ENCODE measurements at places on chromosomes 2 and 18. TPM values are rescaled to one million over a fixed set of nuclear protein-coding genes. Genes with fewer than 3 reads are reported as not detected.

DNA sequence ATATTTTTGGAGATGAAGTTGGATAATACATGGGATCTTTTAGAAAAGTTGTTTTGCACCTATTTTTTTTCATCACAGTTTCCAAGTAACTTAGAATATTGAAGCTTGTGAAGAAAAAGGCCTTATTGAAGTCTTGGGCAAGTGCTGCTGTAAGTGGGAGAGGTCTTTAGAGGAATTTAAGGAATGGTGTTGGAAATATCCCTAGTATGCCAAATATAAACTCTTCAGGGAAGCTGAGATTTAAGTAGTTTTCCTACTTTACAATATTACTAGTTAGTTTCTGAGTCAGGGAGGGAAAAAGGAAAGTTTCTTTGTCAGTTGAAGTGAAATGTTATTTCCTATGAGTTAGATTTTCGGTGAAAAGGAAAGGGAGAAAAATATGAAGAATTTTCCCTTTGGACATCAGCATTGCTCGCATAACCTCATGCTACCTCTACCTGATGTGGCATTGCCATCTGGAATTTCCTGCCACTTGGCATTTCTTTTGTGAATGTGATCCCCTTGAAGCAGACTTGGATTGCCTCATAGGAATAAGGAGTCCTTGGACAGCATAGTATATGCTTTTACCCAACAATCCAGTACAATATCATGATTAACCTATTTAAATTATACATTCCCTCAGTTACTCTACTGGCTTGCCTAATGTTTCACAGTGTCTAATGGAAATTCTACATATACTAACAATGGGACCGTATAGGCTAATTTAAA lies 12.1 kb downstream of the PLEKHH2 start:
- H3K4me1 ChIP-seq = peaks cover 5% of the 10 kb centered on the region
- H3K36me3 ChIP-seq = no peaks in the 10 kb centered on the region
- peak; percentile 69 for DNase-seq
- no peaks in the 10 kb centered on the region for H3K27me3 ChIP-seq
- H3K4me3 ChIP-seq = no peak overlapping the region

Gene TMEM37
- under 0.01 TPM for total RNA-seq

GRCh38 chr18:44673256-44673880 lies 7.3 kb upstream of the SETBP1 start:
- H3K27me3 ChIP-seq = peaks cover 5% of the 10 kb centered on the region
- no peak overlapping the region for H3K27ac ChIP-seq
- H3K4me3 ChIP-seq = no peak overlapping the region
- no peaks in the 10 kb centered on the region for H3K4me1 ChIP-seq
- H3K36me3 ChIP-seq = no peaks in the 10 kb centered on the region

Gene VWA3B
- not detected for total RNA-seq

Gene MYO7B
- total RNA-seq = 0.18 TPM

- H3K4me1 ChIP-seq = peaks cover 4% of the 10 kb centered on the region
- peaks cover 29% of the 10 kb centered on the region for H3K27me3 ChIP-seq
- no peak overlapping the region for H3K27ac ChIP-seq
- H3K4me3 ChIP-seq = no peak overlapping the region
- DNase-seq = no peak
These were observed 74.8 kb downstream of the VAPA start for GRCh38 chr18:9988665-9989064.

Gene SPEG
- total RNA-seq = 7.8 TPM

- H3K36me3 ChIP-seq = no peaks in the 10 kb centered on the region
- H3K27me3 ChIP-seq = peaks cover 12% of the 10 kb centered on the region
- peak overlapping the region; percentile 69 for H3K4me3 ChIP-seq
- H3K27ac ChIP-seq = no peak overlapping the region
- peak; percentile 36 for DNase-seq
These were observed 697 bp downstream of the LGALSL start for GRCh38 chr2:64454386-64455332.

Gene MGAT5
- 47.8 TPM for total RNA-seq

DNA sequence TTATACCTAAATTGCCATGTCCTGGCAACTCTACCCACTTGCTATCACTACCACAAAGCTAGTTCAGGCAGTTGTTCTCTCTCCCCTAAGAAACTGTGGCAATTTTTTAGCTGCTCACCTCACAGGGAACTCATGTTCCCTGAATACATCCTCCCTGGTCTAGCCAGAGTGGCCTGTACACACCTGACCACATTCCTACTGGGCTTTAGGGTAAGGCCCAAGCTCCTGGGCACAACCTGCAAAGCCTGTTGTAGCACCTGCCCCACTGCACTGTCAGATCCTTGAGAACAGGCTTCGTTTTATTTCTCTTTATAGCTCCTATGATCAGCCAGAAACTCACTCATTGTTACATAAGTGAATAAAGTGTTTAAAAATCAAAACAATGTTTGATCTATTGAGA lies 21.5 kb downstream of the CNGA3 start:
- no peaks in the 10 kb centered on the region for H3K36me3 ChIP-seq
- peaks cover 16% of the 10 kb centered on the region for H3K27me3 ChIP-seq

GRCh38 chr18:68220458-68220857 lies 494.4 kb downstream of the TMX3 start:
- H3K4me3 ChIP-seq = no peak overlapping the region
- peaks cover 1% of the 10 kb centered on the region for H3K4me1 ChIP-seq
- H3K36me3 ChIP-seq = no peaks in the 10 kb centered on the region
- no peak overlapping the region for H3K27ac ChIP-seq
- H3K27me3 ChIP-seq = no peaks in the 10 kb centered on the region
- no peak for DNase-seq

- no peaks in the 10 kb centered on the region for H3K27me3 ChIP-seq
- 0 out of 2 replicates have a peak, but pooled peaks cover 2% of the 10 kb centered on the region for H3K4me1 ChIP-seq
- no peak overlapping the region for H3K4me3 ChIP-seq
- H3K27ac ChIP-seq = no peak overlapping the region
These were observed 109.9 kb upstream of the MAP4K3 start for GRCh38 chr2:39546937-39547336.

- H3K4me1 ChIP-seq = peaks cover 7% of the 10 kb centered on the region
- no peak overlapping the region for H3K4me3 ChIP-seq
- peak; percentile 87 for DNase-seq
These were observed 179.7 kb downstream of the MREG start for GRCh38 chr2:215833531-215834162.

GRCh38 chr18:72261590-72261989 lies 282.6 kb downstream of the CBLN2 start:
- H3K27ac ChIP-seq = no peak overlapping the region
- no peaks in the 10 kb centered on the region for H3K36me3 ChIP-seq
- H3K27me3 ChIP-seq = no peaks in the 10 kb centered on the region
- H3K4me3 ChIP-seq = no peak overlapping the region
- DNase-seq = no peak
- H3K4me1 ChIP-seq = no peaks in the 10 kb centered on the region

DNA sequence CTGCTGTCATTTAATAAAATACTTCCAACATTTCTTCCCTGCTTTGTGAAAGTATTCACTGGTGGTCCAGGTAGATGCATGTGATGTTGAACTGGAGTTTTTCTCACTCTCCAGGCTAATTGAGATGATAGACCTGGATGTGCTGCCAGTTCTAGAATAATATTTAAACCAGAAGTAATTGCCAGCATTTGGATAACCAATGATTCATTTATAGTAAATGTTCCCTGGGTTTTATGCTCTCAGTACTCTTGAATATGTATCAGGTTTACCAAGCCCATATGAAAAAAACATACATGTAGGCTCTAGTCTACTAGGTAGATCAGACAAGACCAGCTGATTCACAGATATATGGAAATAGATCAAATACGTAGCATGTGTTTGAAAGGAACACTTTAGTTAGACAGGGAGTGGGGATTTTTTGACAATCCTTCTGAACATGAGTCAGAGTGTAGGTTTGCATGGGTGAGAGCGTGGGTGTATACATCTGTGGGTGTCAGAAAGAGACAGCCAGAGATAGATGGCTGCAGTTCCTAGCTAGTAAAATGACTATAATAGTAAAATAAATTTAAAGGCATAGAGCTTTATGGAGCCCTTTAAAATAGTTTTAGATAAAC lies 115.1 kb downstream of the NAB1 start:
- H3K27ac ChIP-seq = no peak overlapping the region
- no peak overlapping the region for H3K4me3 ChIP-seq
- no peaks in the 10 kb centered on the region for H3K36me3 ChIP-seq
- 0 out of 2 replicates have a peak, but pooled peaks cover 4% of the 10 kb centered on the region for H3K4me1 ChIP-seq
- DNase-seq = peak; percentile 57

- no peak for DNase-seq
- no peaks in the 10 kb centered on the region for H3K36me3 ChIP-seq
- H3K27me3 ChIP-seq = peaks cover 2% of the 10 kb centered on the region
- no peaks in the 10 kb centered on the region for H3K4me1 ChIP-seq
These were observed 489.6 kb upstream of the SPRED2 start for GRCh38 chr2:65922030-65922429.

- no peak overlapping the region for H3K27ac ChIP-seq
- H3K36me3 ChIP-seq = peaks cover 22% of the 10 kb centered on the region
These were observed 9.1 kb downstream of the SCLY start for GRCh38 chr2:238069877-238070276.

GRCh38 chr18:80197528-80197927 lies 49.8 kb downstream of the PARD6G start:
- H3K36me3 ChIP-seq = no peaks in the 10 kb centered on the region
- peak; percentile 14 for DNase-seq
- no peak overlapping the region for H3K27ac ChIP-seq
- H3K27me3 ChIP-seq = no peaks in the 10 kb centered on the region
- no peak overlapping the region for H3K4me3 ChIP-seq
- peaks cover 8% of the 10 kb centered on the region for H3K4me1 ChIP-seq

GRCh38 chr2:183541766-183542165 lies 417.5 kb downstream of the NUP35 start:
- DNase-seq = no peak
- no peaks in the 10 kb centered on the region for H3K27me3 ChIP-seq
- no peak overlapping the region for H3K4me3 ChIP-seq
- H3K36me3 ChIP-seq = no peaks in the 10 kb centered on the region
- H3K27ac ChIP-seq = no peak overlapping the region

Gene CIAO1
- total RNA-seq = 94.3 TPM

- no peak for DNase-seq
- no peak overlapping the region for H3K27ac ChIP-seq
- H3K36me3 ChIP-seq = no peaks in the 10 kb centered on the region
- H3K4me3 ChIP-seq = no peak overlapping the region
- H3K27me3 ChIP-seq = no peaks in the 10 kb centered on the region
These were observed 617.3 kb upstream of the LRATD1 start for GRCh38 chr2:14015113-14015630.

GRCh38 chr18:58694720-58695468 lies 23.6 kb downstream of the MALT1 start:
- H3K27ac ChIP-seq = no peak overlapping the region
- H3K36me3 ChIP-seq = peaks cover 14% of the 10 kb centered on the region
- no peaks in the 10 kb centered on the region for H3K27me3 ChIP-seq
- H3K4me1 ChIP-seq = no peaks in the 10 kb centered on the region
- no peak overlapping the region for H3K4me3 ChIP-seq
